Mesothelial cell of epicardium (in vitro differentiated cells): ENCODE measurements at places on chromosomes 6 and 20.
A peak's percentile ranks its signal among the peaks of the same experiment; 100 is the strongest.

- no peak for DNase-seq
Observed at GRCh38 chr6:143708889-143709288, 31.1 kb downstream of the PHACTR2 start.

- no peak for DNase-seq
Observed at GRCh38 chr6:120826253-120826652, 508.0 kb downstream of the TBC1D32 start.

DNA sequence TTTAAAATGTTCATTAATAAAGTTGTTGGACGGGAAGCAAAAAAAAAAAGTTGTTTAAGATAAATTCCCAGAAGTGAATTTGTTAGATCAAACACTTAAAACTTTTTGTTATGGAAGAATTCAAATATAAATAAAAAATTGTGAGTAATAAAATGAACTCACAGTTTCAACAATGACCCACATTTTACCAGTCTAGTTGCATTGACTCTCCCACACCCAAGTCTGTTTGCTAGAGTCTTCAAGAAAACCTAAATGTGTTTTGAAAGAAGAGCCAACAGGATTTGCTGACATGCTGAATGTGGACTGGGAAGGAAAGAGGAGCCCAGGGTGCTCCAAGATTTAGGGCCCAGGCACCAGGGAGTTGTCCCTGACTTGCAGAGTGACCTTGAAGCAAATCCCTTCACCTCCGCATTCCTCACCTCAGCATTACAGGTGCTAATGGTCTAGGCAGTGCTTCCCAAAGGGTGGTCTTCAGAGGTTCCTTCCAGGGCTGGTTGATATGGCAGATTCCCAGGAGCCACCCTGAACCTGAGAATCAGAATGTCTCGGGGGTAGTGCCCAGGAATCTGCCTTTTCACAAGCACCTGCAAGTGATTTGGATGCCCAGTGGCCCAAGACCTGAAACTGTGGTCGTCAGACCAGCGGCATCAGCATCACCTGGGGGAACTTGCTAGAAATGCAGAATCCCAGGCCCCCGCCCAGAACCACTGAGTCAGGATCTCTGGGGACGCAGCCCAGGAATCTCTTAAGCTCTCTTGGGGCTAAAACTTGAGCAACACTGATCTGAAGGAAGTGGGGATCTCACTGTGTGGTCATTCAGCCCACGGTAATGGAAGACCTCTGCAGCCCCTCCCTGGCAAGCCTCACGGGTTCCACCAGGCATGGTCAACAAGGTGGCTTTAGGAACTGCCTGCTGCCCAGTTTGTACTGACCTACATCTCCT is 31.1 kb downstream of the POFUT1 start:
- DNase-seq = no peak

GRCh38 chr6:91634791-91635190 is 1047.9 kb upstream of the MAP3K7 start:
- no peak for DNase-seq

DNA sequence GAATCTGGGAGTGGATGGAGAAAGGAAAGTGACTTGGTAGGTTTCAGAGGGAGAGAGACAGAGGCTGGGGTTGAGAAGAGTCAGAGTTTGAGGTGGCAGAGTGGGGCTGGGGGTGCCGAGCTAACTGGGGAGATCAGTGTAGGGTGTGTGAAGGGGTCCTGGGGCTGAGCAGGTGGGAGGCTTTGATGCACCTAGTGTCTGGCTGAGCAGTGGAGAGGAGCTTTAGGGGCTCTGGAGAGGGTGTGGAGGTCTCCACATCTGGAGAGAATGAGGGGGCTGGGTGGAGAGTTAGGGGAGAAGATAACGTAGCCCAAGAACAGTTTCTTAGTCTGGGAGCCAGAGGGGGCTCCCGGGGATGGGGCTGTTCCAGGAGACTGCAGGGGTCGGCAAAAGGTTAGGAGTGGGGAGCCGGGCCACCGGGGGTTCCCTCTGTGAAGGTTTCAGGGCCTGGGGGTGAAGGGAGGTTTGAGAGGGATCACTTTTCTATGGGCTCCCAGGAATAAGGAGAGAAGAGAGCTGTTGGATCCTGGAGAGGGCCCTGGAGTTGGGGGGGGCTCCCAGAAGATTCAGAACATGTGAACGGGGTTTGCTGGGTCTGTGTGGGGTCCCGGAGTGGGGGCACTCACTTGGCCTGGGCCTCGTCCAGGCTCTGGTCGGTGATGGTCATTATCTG is 797 bp downstream of the PBX2 start:
- no peak for DNase-seq

- DNase-seq = no peak
Observed at GRCh38 chr20:42276718-42277602, 658.8 kb upstream of the CHD6 start.

GRCh38 chr6:2542858-2543218 is 207.9 kb downstream of the MYLK4 start:
- DNase-seq = no peak

DNA sequence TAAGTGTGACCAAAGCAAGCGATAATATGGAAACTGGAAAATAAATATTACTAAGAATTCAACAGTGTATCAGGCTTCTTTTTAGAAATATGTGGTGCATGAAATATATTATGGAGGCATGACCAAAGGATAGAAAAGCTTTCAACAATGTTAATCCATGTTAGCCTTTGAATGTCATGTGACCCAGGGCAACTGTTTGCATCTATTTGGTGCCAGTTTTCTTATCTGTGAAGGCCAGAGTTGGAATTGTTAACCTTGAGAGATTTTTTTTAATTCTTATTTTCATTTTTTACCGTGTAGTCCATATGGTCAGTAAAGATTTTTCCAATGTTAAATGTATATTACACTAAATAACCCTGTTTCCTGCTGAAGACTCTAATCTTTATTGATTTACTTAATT is 411.1 kb downstream of the BCKDHB start:
- no peak for DNase-seq

DNA sequence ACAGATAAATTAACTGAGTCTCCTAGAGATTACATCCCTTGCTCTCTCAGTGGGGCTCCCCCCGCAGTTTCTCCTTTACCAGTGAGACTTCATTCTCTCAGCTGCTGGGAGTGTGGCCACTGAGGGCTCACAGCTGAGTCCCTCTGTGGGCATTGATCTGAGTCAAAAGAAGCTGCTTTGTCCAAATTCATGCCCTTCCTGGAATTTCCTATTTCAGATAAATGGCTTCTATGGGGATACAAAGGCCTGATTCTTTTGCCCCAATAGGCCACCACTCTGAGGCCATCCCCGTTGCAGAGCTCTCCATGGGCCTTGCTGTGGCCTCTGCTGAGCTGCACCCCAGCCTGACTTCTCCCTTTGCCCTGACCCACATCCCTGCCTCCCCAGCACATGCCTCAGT is 10.0 kb downstream of the CST5 start:
- no peak for DNase-seq

DNA sequence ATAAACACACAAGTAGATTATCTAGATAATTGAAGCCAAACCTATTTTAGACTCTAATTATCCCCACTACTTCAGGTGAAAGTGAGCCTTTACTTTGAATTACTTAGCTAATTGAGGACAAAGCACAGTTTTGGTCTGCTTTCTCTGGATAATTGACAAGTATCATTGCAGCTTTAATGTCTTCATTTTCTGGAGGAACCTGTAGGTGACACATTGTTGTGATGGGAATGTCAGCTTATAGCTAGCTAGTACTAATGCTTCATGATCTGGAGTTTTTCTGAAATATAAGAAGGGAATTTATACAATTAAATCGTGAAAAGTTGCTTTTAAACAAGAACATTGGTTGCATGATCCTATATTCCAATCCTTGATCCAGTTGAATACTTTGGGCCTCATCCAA is 319.3 kb upstream of the CITED2 start:
- no peak for DNase-seq

GRCh38 chr6:71015392-71015791 is 58.5 kb upstream of the B3GAT2 start:
- DNase-seq = no peak

GRCh38 chr20:9491324-9491723 is 23.1 kb upstream of the LAMP5 start:
- no peak for DNase-seq

GRCh38 chr20:14193443-14193842 is 144.0 kb downstream of the FLRT3 start:
- DNase-seq = no peak

DNA sequence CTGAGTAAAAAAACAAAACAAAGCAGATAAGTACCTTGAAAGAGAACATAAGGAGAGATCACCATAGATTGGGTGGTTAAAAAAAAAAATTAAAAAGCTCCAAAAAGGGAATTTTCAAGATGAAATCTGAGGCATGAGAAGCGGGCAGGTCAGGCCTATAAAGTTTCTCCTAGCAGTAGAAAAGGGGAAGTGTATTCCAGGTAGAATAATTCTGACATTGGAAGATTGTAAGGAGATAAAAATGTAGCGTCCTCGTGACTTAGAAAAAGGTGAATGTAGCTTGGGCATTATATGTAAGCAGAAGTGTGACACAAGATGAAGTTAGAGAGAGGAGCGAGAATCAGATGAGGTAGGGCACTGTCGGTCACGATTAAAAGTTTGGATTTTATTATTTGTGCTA is 9.1 kb upstream of the ADGRB3 start:
- DNase-seq = no peak

DNA sequence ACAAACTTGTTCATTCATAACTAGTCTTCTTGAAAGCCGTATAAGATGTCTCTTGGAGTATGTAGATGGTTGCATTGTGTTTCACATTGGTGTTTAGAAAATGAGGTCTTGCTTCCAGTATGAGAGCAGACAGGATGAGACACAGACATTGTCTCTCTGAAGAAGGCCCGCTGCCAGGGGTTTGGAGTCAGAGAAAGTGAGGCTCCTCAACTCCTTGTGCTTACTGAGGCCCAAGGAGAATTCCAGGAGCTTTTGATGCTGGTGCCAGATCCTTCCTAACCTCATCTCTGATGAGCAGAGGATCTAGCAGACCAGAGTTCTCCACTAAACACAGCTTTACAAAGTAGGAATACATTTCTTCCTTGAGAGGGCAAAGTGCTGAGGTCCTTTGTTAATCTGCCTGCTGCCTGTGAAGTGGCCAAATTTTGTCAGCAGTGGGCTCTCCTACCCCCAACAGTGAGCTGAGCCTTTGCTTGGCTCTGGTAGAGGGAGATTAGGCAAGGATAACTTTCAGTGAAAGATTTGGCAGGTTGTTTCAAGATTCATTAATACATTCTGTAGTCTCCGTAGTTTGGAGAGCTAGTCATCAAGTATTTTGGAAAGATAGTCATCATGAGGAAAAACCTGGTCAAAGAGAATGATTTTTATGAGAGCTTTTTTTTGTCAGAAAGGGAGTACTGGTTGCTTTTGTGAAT is 9.7 kb downstream of the MAPRE1 start:
- no peak for DNase-seq

GRCh38 chr6:148565930-148566663 is 180.7 kb upstream of the UST start:
- DNase-seq = no peak

- DNase-seq = no peak
Observed at GRCh38 chr6:11992086-11992485, 20.0 kb upstream of the HIVEP1 start.

DNA sequence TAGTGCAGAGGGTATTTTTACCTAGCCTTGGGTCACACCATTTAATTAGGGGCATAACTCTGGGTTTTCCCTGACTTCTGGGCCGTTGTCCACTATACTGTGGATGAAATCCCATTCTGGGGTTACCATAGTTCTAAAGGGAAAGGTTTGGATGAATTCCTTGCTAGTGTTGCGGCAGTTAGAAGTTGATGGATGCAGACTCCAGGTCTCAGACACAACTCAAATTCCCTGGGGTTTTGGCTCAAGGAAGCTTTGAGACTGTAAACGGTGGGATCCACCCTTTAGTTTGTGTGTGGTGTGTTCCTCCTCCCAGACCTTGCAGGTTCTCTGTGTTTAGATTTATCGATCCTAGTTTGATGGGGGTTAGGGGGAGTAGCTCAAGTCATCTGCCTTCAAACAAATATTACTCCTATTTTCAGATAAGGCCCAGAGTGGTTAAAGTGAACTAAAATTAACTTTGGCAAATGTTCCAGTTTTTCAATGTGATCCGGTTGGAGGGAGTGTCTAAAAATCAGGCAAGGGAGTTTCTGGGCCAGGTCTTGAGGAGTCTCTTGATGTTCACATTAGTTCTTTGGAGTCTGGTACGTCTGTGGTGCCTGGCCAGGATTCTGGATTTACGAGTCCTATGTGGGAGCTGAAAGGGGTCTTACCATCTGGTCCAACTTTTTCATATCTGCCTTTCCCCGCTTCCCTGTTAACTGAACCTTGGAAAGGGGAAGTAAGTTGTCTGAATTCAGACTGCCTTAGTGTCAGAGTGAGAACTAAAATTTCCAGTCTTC is 1.5 kb downstream of the RALY start:
- no peak for DNase-seq

DNA sequence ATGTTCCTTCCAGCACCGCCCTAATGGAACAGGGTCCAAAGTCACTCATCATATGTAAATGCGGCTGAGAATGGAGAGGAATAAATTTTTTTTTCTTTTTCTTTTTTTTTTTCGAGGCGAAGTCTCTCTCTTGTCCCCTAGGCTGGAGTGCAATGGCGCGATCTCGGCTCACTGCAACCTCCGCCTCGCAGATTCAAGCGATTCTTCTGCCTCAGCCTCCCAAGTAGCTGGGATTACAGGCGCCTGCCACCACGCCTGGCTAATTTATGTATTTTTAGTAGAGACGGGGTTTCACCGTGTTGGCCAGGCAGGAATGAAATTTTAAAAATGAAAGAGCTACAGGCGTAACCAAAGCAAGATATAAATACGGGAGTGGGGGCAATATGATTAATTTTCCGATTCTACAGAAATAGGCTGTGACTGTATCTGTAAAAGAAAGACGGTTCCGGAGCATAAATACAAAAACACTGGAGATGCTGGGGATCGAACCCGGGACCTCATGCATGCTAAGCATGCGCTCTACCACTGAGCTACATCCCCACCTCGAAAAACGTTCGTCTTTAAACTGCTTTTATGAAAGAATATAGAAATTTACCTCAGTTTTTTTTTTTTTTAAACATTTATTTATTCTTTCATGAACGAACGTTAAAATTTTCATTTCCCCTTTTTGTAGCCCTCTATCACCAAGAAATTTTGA is 132.2 kb downstream of the GPX5 start:
- DNase-seq = no peak

DNA sequence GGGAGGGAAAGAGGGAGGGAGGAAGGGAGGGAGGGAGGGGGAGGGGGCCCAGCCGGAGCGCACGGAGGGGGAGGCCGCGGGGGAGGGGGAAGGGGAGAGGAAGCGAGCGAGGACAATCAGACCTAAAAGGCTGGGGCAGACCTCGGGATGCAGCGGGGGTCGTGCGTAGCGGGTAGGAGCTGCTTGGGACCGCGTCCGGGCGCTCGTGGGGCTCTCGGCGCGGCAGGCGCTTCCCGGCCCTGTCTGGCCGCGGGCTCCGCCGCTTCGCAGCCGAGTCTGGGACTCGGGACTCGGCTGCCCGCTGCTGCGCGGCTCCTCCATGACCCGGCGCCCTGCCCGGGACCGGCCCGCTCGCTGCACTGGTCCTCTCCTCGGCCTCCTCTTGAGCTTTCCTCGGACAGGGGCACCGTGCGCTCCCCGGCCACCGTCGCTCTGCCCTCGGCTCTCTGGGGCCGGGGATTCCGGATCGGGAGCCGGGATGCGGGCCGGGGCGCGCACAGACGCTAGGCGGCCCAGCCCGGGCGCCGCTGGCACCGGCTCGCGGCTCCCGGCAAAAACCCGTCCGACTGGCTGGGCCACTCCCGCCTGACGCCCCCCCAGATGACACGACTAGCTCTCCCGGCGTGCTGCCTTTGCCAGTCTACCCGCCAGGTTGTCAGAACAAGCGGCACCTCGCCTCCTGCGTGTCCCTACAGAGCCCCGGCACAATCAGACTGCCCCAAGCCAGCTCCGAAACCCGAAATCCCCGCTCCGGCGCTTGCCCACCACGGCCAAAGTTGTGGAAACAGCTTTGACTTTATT is 2.2 kb downstream of the TFAP2A start:
- DNase-seq = peak; percentile 84
